ENCODE measurements at places on chromosomes 1 and 21. TPM values are rescaled to one million over a fixed set of nuclear protein-coding genes. Genes with fewer than 3 reads are reported as not detected.

BEND5 gene
- not detected for total RNA-seq

CCDC185 gene
- not detected for total RNA-seq

USP21 gene
- total RNA-seq = 21.6 TPM

NEXN gene
- total RNA-seq = 11.0 TPM

KRTAP21-2 gene
- not detected for total RNA-seq

KCNJ6 gene
- total RNA-seq = 3.1 TPM

LORICRIN gene
- total RNA-seq = not detected

PHC2 gene
- total RNA-seq = 115 TPM

EXOSC10 gene
- 39.3 TPM for total RNA-seq

TRIM46 gene
- 2.9 TPM for total RNA-seq
